Bronchial smooth muscle cell (primary cell): ENCODE measurements at places on chromosomes 5 and 9. TPM values are rescaled to one million over a fixed set of nuclear protein-coding genes. Genes with fewer than 3 reads are reported as not detected.

DCTN3 gene
- 160 and 173 TPM in 2 replicates for total RNA-seq

CDO1 gene
- total RNA-seq: 29.2 and 49.2 TPM in 2 replicates

TRIM7 gene
- total RNA-seq: 1.7 and 3.0 TPM in 2 replicates

BASP1 gene
- 34.2 and 54.4 TPM in 2 replicates for total RNA-seq

TXNDC8 gene
- total RNA-seq: not detected in 2 replicates
